Globus pallidus (tissue), 1 donor: ENCODE measurements at places on chromosomes 5 and 9.

DNA sequence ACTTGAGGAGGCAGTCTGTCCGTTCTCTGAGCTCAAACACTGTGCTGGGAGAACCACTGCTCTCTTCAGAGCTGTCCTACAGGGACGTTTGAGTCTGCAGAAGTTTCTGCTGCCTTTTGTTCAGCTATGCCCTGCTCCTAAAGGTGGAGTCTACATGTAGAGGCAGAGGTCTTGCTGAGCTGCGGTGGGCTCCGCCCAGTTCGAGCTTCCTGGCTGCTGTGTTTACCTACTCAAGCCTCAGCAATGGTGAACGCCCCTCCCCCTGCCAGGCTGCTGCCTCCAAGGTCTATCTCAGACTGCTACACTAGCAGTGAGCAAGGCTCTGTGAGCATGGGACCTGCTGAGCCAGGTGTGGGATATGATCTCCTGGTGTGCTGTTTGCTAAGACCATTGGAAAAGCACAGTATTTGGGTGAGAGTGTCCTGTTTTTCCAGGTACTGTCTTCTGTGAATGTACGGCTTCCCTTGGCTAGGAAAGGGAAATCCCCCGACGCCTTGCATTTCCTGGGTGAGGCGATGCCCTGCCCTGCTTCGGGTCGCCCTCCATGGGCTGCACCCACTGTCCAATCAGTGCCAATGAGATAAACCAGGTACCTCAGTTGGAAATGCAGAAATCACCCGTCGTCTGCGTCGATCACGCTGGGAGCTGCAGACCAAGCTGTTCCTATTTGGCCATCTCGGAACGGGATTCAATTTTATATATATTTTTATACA lies 58.5 kb downstream of the CNTRL start:
- no peak for DNase-seq

DNA sequence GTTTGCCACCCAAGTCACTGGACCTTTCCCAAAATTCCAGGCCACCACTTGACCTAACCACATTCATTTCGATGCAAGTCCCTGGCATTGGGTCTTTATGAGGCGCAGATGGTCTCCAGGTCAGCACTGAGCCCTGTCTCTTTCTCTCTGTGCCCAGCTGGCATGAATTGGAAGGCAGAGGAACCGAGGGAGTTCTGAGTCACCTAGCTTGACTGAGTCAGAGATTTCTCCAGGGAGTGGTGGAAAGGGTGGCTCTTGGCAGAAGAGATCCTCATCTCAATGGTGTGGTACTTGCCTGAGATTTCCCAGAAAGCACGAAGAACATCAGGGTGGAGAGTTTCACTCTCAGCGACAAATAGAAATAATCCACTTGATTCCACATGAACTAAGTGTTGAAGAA lies 43.8 kb downstream of the WDR36 start:
- no peak for DNase-seq

DNA sequence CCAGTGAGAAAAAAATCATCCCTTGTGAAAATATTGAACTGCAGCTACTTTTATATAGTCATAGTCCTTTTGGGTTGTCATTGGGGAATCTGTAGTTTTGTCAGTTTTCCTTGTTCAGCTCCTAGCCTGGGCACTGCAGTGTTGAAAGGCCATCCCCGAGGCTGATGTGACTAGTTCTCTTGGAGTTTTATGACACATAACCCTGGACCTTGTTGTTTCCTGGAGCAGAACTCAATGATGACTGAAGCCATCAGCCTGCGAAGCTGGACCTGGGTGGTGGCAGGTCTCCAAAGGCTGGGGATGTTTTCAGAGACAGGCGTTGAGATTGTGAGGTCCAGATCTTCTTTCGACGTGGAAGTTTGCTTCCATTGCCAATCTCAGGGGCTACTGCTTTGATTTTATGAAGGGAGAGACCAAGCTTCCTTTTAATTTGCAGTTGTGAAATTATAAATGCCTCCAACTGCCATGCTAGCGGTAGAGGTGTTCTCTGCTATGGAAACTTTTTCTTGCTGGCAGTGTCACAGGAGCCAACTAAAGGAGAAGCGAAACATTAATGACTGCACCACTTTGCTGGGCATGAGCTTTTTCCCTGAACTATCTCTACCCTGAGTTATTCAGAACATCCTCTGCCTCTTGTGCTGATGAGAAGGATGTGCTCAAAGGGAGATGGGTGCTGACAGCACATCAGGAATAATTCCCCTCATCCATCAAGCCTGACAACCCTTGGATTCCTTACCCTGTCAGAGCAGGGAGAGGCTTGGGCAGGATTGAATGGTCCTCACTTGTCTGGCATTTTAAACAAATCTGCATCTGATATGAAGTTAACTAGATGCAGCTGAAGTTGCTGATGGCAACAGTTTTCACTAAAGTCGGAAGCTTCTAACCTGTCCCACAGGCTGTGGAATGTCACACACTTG lies 209.6 kb downstream of the MAST4 start:
- no peak for DNase-seq

DNA sequence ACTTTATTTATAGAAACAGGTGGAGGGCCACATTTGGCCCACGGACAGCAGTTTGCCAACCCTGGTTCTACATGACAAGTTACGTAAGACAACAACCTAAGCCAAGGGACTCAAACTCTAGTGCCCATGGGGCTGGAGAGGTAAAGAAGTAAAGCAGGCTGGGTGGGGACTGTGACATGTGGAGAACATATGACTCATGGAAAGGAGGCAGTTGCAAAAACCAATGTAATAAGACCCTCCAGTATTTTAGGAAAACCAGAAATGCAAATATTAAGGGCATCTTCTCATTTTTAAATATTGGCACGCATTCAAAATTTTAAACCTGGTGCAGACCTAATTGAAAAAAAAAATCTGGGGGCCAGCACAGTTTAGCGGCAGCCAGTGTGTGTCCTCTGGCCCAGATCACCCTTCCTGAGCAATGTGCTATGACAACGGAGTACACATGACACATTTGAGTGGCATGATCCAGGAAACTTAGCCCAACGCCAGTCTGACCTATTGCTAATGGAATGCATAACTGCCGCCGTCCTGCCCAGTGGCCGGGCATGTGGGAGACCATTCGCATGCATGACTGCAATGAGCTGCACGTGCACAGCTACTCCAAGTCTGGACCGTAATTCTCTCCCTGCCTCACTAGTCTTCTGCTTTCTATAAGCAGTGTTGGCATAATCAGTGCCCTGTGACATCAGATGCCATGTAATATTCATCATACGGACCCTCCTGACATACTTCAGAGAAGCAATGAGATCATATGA lies 97.2 kb downstream of the SH3TC2 start:
- DNase-seq: no peak
